Common myeloid progenitor, CD34-positive (primary cell): ENCODE measurements at places on chromosomes 11 and 22.

DNA sequence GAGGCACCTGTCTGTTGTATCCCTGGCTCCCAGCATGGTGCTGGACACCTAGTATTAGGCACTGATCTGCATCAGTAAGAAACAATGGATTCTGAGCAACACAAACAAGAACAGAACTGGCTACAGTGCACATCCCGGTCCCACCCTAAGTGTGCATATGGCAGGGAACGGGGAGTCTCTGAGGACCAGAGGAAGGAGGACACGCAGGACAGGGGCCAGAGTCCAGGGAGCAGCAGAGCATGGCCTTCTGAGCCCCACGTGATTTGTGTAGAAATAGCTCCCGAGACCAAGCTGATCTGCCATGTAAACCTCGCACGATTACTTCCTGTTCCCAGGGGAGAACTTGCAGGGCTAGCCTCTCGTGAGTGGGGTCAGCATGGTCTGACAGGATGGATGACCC is 12.7 kb upstream of the SNX32 start:
- no peak for DNase-seq

- DNase-seq: peak; percentile 8
Measured at GRCh38 chr22:45058622-45058912, 48.8 kb upstream of the PHF21B start.

GRCh38 chr11:66720223-66720898 is 8.7 kb downstream of the SPTBN2 start:
- peak; percentile 48 for DNase-seq

- DNase-seq: peak; percentile 69
Measured at GRCh38 chr11:2914455-2915195, 14.6 kb downstream of the PHLDA2 start.

- DNase-seq: no peak
Measured at GRCh38 chr11:47222696-47223095, 7.9 kb downstream of the DDB2 start.

DNA sequence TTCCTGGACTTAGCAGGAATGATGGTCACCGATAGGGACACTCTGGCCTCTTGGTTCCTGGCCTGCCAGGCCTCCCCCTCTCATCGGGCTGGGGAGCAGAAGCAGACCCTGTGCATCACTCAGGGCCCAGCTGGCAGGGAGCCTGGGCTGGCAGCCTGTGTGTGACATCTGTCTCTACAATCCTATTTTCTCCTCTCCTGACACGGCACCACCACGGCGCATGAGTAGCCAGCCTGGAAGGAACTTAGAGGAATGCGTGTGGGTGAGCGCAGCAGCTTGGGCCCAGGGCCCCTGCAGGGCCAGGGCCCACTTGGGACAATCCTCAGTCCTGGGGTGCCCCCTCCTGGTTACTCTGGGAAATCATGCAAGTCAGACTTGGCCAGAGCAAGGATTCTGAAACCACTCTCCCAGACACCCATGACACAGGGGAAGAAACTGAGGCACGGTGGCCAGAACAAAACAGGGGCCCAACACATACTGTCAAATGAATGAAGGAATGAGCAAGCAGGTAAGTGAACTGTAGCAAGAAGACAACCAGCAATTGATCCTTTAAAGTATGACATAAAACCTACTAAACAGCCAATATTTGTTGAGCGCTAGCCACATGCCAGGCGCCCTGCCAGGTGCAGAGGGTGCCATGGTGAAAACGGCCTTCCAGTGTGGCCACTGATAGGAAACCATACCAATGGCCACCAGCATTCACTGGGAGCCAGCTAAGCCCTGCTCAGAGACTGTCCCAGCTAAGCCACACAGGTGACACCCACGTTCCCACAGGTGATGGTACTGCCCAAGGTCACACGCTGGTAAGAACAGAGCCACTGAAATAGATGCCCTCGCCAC is 13.3 kb downstream of the RSPH14 start:
- DNase-seq: peak; percentile 80

GRCh38 chr22:38948181-38948940 is 9.0 kb upstream of the APOBEC3A start:
- no peak for DNase-seq

DNA sequence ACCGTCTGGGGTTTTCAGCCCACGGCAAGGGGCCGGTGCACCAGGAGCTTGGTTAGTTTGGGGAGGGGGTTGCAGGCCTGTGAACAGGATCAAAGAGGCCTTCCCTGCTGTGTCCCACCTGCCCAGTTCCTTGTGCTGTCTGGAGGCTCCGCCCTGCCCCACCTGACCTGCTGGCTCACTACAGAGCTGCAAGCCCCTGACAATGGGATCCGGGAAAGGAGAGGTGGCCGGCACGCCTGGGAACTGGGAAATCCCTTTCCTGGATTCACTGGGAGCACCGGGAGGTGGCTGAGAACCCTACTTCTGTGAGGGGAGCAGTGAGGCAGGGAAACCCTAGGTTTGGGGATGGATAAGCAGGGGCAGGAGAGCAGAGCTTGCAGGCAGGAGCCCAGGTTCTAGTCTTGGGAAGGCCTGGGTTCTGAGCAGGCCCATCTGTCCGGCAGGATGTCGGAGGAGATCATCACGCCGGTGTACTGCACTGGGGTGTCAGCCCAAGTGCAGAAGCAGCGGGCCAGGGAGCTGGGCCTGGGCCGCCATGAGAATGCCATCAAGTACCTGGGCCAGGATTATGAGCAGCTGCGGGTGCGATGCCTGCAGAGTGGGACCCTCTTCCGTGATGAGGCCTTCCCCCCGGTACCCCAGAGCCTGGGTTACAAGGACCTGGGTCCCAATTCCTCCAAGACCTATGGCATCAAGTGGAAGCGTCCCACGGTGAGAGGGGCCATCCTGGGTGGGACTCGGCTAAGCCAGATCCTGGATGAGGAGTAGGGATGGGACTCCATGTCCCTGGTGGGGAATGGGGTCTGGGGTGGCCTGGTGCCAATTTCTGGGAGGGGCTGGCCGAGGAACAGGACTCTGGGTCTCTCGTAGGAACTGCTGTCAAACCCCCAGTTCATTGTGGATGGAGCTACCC is 786 bp downstream of the CAPN1 start:
- no peak for DNase-seq

- no peak for DNase-seq
Measured at GRCh38 chr22:30167296-30167695, 79.3 kb downstream of the LIF start.

DNA sequence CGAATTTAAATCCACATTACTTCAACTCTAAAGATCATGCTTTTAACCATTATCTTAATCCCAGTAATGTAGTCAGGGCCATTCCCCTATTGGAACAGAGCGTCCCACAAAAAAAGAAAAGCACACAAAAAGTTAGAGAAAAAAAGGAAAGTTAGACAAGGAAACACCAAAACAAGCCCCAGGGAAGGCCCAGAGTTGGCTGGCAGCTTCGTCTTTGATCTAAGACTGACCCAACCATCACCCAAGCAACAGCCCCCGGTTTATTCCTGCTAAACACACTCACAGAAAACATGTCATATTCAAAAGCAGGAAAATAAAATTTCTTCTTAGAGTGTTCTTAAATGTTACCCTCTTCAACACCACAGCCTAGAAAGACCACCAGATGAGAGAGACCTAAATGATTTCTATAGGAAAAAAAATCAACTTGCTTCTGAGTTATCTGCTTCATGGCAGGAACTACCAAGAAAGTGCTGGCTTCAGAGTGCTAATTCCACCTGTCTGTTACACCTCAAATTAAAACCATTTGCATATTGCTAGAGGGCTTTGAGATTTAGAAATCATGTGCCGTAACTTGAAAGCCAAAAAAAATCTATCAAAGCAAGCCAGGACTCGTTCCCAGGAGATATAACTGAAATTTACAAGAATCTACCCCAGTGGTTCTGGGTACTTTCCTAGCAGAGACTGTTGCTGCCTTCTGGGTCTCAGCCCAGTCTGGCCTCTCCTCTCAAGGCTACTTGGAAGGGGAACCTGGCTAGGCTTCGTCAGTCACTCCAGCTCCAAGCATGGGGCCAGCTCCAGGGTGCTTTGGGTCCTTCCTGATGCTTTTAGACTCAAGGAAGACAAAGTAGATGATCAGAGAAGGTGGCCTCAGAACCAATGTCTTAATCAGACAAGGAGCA is 31.2 kb downstream of the POU2AF3 start:
- DNase-seq: no peak

DNA sequence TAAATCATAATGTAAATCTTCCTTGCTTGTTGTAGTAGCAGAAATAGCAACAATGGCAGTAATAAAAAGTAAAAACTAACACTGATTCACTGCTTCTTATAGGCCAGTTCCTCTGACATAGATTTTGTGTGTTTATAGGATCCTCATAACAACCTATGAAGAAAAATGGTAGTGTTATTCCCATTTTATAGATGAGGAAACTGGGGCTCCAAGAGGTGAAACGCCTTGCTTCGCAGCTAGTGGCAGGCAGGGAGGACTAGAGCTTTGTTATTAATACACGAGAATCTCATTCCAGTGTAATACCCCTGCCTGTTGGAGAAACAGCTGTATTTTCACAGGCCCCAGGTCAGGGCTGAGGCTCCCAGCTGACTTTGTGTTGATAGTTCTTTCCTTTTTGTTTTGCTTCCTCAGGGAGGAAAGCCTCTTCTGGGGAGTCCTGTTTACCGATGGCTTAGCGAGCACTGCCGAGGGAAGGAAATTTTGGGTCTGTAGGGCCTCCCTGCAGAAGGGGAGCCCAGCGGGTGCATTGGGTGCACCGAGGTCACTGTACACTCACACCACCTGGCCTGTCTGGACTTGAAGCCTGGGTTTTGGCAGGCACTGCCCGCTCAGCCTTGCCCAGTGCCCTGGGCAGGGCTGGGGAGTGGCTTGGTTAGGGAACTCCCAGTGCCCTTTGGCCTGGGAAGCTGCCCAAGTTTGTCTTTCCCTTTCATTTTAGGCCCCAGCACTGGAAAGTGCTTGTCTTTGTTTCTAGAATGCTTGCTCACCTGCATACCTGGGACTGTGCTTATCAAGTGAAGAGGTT is 13.5 kb downstream of the KIAA1671 start:
- no peak for DNase-seq

- no peak for DNase-seq
Measured at GRCh38 chr11:82930229-82930628, 28.7 kb downstream of the DDIAS start.

GRCh38 chr22:22710719-22711531 is 66.5 kb downstream of the GGTLC2 start:
- DNase-seq: peak; percentile 65

DNA sequence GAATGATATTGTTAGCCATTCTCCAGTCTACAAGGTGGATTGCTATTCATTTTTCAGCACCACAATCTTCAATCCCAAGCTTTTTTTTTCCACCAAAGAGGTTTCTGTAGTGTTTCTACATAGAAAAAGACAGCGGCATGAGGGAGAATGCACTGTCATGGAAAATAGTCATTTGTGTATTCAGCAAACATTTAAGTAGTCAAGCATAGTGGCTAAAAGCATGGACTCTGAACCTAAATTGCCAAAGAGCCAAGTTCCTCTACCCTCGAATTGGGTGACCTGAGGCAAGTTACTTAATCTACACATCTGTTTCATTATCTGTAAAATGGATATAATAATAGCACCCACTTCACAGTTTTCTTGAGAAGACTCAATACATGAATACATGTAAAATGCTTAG is 14.2 kb downstream of the GAS2 start:
- DNase-seq: no peak

- no peak for DNase-seq
Measured at GRCh38 chr11:28090052-28090749, 17.8 kb downstream of the KIF18A start.

GRCh38 chr11:67351275-67352005 is 1.9 kb downstream of the POLD4 start:
- DNase-seq: peak; percentile 87

DNA sequence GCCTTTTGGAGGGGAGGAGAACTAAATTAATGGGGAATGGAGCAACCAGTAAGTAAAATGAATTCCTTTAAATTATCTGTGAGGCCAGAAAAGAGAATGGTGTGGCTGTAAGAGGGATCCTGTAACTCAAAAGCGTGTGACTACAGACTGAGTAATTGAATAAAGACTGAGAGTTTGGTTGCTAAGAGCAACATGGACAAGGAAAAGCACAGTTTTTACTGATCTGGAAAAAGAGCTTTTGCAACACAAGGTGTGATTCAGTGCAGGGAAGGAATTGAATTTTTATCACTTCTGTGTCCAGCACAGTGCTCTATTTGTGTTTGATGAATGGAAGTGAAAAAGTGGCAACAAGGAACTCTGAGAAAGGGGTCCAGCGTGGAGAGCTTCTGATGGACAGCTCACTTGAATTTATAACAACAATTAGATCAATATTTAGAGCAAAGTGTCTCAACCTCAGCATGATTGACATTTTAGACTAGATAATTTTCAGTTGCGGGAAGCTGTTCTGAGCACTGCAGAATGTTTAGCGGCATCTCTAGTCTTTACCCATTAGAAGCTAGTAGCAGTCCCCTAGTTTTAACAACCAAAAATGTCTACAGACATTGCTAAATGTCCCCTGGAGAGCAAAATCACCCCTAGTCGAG is 202.8 kb upstream of the BDNF start:
- no peak for DNase-seq

DNA sequence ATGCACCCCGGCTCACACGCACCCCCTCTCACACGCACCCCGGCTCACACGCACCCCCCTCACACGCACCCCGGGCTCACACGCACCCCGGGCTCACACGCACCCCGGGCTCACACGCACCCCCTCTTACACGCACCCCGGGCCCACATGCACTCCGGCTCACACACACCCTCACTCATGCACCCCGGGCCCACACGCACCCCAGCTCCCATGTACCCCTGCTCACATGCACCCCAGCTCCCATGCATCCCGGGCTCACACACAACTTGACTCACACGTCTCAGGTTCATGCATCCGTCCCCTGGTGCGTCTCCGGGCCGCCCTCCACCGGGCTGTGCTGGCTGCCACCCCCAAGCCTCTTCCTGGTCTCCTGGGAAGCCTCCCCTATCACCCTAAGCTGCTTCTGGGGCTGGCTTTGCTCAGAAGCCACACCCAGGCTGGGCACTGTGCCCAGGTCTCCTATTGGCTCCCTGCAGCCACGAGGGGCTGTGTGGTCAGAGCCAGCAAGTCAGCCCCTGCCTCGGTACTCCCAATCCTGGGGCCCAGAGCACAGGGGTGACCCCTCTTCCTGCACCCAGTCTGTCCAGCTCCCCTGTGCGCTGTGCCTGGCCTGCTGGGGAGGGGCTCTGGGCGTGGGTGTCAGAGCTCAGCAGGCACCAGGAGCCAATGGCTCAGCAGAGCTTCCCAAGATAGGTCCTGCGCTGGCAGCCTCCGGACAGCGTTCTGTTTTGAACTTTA is 16.9 kb downstream of the TSPAN4 start:
- peak; percentile 67 for DNase-seq

- DNase-seq: no peak
Measured at GRCh38 chr11:31437742-31438435, 68.2 kb downstream of the DNAJC24 start.

- no peak for DNase-seq
Measured at GRCh38 chr11:69669486-69669885, 5.7 kb downstream of the LTO1 start.

DNA sequence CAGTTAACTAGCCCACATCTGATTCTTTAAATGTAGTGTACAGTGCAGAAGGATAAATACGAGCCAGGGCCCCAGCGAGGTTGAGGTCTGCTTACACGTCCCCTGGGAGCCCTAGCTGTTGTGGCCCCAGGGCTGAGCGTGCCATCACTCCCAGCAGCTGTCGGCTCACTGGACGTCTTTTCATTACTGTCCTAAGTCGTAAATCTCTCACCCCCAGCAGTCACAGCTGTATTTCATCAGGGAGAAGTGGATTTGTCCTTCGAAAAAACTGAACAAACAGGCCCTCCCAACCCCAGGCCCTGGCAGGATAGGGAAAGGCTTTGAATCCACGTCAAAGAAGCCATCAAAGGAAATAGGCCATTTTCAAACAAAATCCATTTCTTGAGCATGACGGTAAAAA is 110.4 kb upstream of the CSNK2A3 start:
- no peak for DNase-seq

- no peak for DNase-seq
Measured at GRCh38 chr11:26715133-26715532, 6.7 kb downstream of the SLC5A12 start.
